EH (cell line): ENCODE measurements at places on chromosomes 2 and 18.
A peak's percentile ranks its signal among the peaks of the same experiment; 100 is the strongest.

- peak; percentile 65 for DNase-seq
Observed at GRCh38 chr2:169528271-169528701, 18.8 kb downstream of the KLHL41 start.

GRCh38 chr2:240585681-240586197 lies 795 bp upstream of the CAPN10 start:
- DNase-seq, result no peak

GRCh38 chr2:191947235-191947634 lies 100.3 kb upstream of the CAVIN2 start:
- no peak for DNase-seq

- DNase-seq, result no peak
Observed at GRCh38 chr2:47503481-47504070, 100.6 kb downstream of the MSH2 start.

DNA sequence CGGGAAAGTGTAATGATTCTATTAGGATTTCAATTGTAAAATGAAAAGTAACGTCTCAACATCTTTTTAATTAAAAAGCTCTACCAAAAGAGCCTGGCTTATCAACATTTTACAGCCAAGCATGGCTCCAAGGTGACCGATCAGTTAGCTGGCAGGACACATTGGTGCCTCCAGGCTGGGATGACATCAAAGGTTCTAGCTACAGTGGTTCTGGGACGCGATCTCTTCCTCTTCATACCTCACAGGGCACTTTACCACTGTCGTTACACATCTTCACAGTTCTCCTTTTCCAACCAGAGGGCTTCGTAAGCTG lies 693 bp downstream of the ORC2 start:
- no peak for DNase-seq

DNA sequence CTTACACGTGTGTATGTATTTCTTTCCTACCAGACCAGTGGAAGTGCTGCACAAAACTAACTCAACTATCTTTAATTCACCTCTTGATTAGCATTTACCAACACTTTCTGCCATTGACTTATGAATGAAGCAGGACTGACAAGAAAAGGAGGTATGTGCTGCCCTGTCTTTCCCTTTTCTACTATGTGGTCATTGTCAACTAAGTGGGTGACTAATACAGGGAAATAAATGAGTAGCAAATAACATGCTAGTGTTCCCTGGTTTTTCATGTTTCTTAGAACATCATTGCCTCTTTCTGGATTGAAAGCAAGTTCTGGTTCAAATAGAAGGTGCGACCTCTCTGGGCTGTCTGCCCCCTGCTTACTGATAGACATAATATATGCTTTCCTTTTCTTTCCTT lies 58.0 kb downstream of the LINC00305 start:
- DNase-seq, result no peak

GRCh38 chr2:76211991-76212985 lies 501.6 kb upstream of the GCFC2 start:
- no peak for DNase-seq

DNA sequence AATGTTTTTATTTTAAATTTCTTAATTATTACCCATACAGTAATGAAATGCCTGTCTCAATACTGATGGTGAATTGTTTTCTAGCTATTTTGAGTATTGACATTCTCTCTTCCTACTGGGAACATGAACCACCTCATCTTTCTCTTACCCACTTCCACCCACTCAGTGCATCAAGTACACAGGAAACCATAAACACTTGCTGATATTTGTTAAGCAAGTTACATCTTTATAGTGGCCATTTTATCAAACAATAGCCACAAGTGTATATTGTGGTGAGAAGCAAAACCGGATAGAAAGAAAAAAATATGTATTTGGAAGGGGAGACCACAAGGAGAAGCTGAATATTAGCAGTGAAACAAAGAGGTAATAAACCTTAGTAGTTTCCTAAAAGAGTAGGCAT lies 368.1 kb upstream of the HNRNPA3 start:
- DNase-seq, result no peak

DNA sequence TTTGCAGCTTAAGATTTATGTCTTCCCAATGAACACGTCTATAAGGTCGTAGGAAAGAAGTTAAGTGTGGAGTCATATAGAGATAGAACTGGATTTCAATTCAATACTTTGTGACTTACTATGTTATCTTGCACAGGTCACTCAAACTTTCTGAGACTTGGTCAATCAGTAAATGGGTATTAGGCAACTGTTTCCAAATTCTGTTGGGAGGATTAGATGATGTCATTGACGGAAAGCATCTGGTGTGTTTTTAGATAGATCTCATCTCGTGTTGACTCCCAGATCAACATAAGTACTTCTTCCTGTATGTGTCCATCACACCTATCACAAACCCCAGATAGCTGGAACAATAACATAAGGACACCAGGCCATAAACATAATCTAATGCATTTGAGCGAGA lies 771.1 kb upstream of the FANCL start:
- DNase-seq, result no peak

- DNase-seq, result peak; percentile 71
Observed at GRCh38 chr2:290090-290722, 2.3 kb upstream of the ALKAL2 start.

DNA sequence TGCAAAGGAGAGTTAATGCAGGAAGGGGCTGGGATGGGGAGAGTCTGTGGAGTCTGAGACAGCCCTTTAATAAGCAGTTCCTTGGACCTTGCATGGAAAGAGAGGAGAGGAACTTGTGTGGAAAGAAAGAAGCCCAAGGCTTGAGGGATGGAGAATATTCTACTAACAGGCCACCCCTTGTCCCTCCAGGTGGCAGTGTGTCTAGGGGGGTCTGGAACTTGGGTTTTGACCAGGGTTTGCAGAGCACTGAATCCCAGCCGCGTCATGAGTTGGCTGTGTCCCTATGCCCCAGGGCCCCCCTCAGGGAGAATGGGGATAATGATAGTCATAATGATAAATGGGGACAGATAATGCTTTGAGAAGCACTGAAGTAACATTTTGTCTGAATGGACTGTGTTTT lies 15.0 kb downstream of the TCF7L1 start:
- DNase-seq, result no peak

DNA sequence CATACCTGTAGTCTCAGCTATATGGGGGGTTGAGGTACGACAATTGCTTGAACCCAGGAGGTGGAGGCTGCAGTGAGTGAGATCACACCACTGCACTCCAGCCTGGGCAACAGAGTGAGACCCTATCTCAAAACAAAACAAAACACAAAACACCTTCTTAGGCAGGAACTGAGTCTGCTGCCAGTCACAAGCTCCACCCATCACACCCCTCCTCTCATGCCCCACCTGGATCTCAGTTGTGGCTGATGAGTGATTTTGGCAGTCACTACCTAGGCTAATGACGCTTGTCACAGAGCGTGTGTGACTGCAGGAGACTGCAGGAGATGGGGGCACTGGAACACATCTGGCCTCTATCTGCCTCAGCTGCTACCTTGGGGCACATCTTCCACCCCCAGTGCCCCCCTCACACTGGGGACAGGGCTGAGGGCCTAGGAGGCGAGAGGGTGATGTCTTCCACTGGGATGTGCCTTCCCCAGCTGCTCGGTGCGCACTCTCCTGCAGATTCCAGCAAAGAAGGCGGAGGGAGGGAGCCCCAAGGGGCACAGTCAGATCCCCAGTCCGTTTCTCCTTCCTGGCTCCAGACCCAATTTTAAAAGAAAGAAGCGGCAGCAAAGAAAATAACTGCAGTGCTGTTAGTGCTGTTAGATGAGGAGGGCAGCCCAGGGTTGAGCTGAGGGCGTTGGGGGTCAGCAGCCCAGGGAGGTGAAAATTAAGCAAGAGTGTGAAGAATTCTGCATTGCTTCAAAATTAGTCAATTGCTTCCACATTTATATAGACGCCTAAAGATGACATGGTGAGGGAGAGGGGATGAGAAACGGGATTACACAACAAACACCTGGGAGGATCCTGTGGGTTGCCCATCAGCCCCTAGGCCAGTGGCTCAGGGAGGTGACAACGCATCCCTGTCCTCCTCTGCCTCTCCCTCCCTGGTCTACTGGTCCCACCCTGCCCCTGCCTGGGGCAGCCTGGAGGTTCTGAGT lies 143.6 kb upstream of the HAAO start:
- DNase-seq, result no peak

DNA sequence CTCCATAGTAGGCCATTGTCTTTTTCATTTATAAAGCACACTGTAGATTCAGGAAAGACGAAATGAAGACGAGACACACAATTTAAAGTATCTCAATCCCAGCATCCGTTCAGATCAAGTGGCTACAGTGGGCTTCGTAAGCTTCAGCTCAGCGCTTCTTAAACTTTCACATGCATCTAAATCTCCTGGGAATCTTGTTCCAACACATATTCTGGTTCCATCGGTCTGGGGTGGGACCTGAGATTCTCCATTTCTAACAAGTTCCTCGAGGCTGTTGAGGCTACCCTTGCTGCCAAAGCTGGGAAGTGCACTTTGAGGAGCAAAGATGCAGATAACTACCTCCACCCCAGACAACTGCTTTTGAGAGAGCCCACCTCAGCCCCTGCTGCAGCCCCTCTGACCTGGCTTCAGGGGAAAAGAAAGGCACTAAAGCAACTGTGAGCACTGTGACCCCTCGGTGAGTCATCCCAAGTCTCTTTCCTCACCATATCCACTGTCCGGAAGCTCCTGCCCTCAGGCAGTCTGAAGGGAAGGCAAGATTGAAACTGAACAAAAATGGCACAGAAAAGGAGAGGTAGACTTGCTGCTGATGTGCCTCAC lies 201.1 kb upstream of the FBXO11 start:
- peak; percentile 94 for DNase-seq
